Ureter (tissue), 1 donor: ENCODE measurements at places on chromosomes 4 and X. TPM values are rescaled to one million over a fixed set of nuclear protein-coding genes. Genes with fewer than 3 reads are reported as not detected.

REELD1 gene
- total RNA-seq, result 1.2 TPM

UBA6 gene
- total RNA-seq, result 64.6 TPM

MBNL3 gene
- 85.1 TPM for total RNA-seq

TRIM60 gene
- total RNA-seq, result not detected

VCX gene
- not detected for total RNA-seq

LRAT gene
- total RNA-seq, result 1.1 TPM

F8A2 gene
- total RNA-seq, result not detected

NEIL3 gene
- total RNA-seq, result not detected

PNMA6A gene
- 0.55 TPM for total RNA-seq

CRMP1 gene
- 1.3 TPM for total RNA-seq

POF1B gene
- 46.8 TPM for total RNA-seq

GABRE gene
- total RNA-seq, result 97.8 TPM

RAB33A gene
- 1.9 TPM for total RNA-seq

C4orf50 gene
- 0.05 TPM for total RNA-seq

TSPAN6 gene
- 115 TPM for total RNA-seq

DDIT4L gene
- total RNA-seq, result 0.44 TPM

MAGIX gene
- 12.8 TPM for total RNA-seq

PRR32 gene
- not detected for total RNA-seq

ADH1B gene
- 142 TPM for total RNA-seq

VAMP7 gene
- total RNA-seq, result 24.4 TPM

MXRA5 gene
- 130 TPM for total RNA-seq

GPC3 gene
- total RNA-seq, result 4.9 TPM

MFAP3L gene
- total RNA-seq, result 90.2 TPM

FAT1 gene
- 185 TPM for total RNA-seq

BGN gene
- 77.5 TPM for total RNA-seq

HS6ST2 gene
- total RNA-seq, result 6.8 TPM

MID1 gene
- 31.8 TPM for total RNA-seq

PNMA6F gene
- total RNA-seq, result not detected

MUC7 gene
- not detected for total RNA-seq

MANBA gene
- 23.6 TPM for total RNA-seq

USP51 gene
- 3.5 TPM for total RNA-seq

CXXC4 gene
- total RNA-seq, result 1.4 TPM

CXCL1 gene
- 0.55 TPM for total RNA-seq
